ENCODE measurements at places on chromosomes 7 and 10. TPM values are rescaled to one million over a fixed set of nuclear protein-coding genes. Genes with fewer than 3 reads are reported as not detected.

Gene MXI1
- total RNA-seq = 16.2 TPM

Gene MRLN
- total RNA-seq = not detected

Gene ZNF775
- total RNA-seq = 3.7 TPM

Gene ADGRA1
- not detected for total RNA-seq

Gene ZNF467
- 0.20 TPM for total RNA-seq

Gene CYP3A7
- not detected for total RNA-seq

Gene SGMS1
- total RNA-seq = 27.9 TPM

Gene PDGFA
- 1.4 TPM for total RNA-seq

Gene TSPAN12
- 0.37 TPM for total RNA-seq
